ENCODE measurements at places on chromosomes 2 and 18.

DNA sequence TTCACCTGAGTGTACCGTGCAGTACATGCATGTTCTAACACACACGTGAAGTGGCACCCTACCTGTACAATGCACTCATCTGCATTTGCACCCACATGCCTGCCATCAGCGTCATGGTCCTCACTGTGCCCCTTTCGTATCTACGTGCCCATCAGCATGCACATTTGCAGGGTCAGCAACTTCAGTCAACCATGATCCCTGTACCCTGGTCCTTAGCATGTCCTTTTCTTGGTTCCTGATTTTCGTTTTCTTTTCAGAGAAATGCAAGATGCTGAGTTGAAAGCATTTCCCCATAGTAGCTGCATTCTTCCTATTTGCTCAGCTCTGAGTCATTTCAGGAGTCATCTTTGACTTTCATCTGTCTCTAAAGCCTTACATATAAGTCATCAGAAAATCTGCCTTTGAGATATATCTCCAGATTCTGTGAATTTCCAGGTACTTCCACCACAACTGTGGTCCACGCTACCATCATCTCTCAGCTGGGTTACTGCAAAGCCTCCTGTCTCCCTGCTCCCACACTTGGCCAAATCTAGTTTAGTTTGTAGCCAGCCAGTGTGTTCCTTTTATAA is 14.7 kb upstream of the PUM2 start:
- DNase-seq: no peak

DNA sequence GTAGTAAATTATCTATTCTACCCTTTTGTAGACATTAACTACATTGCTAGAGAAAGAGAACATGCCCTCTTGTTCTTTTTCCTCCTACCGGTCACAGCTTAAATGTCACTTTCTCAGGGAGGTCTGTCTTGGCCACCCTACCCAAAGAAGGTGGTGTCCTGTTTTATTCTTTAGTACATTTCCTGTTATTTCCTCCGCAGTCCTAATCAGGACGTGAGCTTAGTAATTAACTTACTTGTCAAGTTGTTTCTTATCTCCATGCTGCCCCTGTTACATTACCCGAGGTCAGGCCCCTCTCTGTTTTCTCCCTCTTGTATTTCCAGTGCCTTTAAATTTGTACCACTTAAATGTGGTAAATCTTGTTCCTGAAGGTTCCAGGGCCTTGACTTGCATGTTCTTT is 73.7 kb upstream of the RMDN2 start:
- DNase-seq: no peak

- DNase-seq: no peak
Observed at GRCh38 chr2:62151306-62151638, 44.6 kb upstream of the B3GNT2 start.

- DNase-seq: no peak
Observed at GRCh38 chr18:27564066-27564465, 379.0 kb upstream of the CHST9 start.

DNA sequence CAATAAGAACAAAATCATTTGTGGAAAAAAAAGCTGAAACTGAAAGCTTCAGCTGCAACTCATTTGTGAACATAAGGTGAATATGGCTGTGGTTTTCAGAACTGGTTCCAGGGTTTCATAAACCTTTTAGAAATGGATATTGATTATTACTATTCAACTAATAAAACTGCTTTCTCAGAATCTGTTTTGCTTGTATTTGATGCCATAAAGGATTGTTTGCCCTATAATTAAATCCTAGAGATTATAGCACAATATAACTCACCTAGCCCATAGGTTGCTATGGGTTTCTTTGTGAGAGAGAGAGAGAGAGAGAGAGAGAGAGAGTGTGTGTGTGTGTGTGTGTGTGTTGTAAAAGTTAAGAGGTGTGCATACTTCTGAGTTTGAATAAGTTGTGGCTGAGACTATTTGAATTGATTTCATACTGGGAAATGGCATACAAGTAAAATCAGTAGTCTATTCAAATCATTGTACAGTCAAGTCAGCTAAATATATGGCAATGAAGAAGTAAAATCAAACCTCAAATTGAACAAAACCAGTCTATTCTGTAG is 339.2 kb downstream of the ARHGAP15 start:
- no peak for DNase-seq

- no peak for DNase-seq
Observed at GRCh38 chr2:120669971-120670370, 65.7 kb upstream of the GLI2 start.

GRCh38 chr2:164593541-164593940 is 27.7 kb downstream of the GRB14 start:
- no peak for DNase-seq

GRCh38 chr18:9750606-9751304 is 42.7 kb downstream of the RAB31 start:
- DNase-seq: no peak

- DNase-seq: no peak
Observed at GRCh38 chr18:53948991-53949390, 275.5 kb downstream of the MBD2 start.

DNA sequence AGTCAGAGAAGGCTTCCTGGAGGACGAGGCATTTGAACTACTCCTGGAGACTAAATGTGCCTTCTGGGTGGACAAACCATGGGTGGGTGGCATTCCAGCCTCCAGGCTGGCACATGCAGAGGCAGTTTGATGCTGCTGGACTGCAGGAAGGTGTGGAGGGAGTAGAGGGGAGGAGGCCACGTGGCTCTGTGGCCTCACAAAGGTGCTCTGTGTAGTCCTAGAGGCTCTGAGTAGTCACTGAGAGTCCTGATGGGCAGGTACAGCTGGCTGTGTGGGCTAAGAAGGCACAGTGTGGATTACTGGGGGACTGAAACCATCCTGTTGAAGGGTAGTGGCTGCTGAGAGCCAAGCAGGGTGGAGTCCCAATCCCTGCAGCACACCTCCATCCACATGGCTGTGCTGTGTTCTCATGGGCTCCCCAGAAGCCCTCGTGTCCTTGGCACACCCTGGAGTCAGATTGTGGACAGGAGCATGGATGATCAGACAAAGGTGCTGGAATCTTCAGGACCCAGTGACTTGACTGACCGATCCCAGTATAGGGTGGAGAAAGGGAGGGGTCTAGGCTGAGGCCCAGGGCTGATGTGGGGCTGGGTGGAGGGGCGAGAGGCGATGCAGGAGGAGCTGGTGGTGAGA is 87.4 kb upstream of the HS6ST1 start:
- DNase-seq: no peak

GRCh38 chr2:100013892-100014677 is 128.3 kb downstream of the AFF3 start:
- no peak for DNase-seq

DNA sequence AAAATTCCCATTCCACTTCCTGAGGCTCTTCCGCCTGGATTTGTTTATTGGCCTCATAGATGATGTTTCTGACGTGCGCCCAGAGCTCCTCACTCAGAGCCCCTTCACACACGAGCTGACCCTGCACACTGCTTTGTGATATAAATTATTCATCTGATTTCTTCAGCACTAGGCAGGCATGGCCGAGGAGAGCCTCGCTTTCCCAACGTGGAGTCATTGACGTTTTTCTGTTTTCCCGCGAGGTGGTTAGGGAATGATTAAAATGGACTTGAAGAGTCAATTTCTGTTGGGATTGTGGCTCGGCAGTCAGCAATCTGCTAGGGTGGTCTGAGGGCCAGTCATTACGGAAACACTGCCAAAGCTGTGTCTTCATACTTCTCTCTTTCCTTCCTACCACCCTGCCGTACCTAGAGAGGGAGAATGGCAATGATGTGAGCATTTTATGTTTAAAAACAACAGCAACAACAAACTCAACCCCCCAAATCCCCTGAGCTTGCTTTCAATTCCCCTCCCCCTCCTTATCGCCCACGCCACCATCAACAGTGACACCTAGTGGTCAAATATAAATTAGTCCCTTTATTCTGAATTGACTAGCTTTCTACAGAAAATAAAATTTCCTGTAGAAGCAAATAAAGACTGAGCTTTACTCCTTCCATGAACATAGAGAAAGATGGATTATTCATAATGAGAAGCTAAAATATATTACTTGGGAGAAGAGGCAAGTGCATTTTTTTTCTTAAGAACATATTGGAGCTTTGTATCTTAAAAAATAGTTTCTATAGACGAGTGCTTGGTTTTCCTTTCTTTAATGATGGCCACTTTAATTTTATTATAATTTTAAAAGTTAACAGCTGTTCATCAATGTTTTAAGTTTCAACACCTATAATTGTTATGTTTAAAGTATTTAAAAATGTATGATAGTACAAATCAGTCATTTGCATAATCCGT is 285.1 kb downstream of the MTX2 start:
- DNase-seq: no peak

DNA sequence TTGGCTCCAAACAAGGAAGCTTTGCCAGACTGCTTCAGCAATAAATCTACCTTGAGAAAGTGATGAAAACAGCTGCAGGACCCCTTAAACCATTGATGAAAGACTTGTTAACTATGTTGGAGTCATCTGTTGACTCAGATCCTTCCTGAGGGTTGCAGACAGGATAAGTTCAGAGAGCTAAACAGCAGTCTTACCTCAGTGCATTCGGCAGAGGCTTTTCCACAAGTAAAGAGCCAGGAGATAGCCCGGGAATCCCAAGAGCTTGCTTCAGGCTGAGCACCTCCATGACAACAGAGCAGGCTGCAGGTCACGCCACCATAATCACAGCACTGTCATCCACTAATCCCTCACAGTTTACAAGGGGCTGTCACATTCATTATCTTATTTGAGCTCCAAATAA is 23.7 kb downstream of the KIAA2012 start:
- DNase-seq: no peak

GRCh38 chr18:12041561-12041960 is 52.1 kb upstream of the ANKRD62 start:
- DNase-seq: no peak

- DNase-seq: no peak
Observed at GRCh38 chr2:49248506-49248905, 94.2 kb upstream of the FSHR start.

DNA sequence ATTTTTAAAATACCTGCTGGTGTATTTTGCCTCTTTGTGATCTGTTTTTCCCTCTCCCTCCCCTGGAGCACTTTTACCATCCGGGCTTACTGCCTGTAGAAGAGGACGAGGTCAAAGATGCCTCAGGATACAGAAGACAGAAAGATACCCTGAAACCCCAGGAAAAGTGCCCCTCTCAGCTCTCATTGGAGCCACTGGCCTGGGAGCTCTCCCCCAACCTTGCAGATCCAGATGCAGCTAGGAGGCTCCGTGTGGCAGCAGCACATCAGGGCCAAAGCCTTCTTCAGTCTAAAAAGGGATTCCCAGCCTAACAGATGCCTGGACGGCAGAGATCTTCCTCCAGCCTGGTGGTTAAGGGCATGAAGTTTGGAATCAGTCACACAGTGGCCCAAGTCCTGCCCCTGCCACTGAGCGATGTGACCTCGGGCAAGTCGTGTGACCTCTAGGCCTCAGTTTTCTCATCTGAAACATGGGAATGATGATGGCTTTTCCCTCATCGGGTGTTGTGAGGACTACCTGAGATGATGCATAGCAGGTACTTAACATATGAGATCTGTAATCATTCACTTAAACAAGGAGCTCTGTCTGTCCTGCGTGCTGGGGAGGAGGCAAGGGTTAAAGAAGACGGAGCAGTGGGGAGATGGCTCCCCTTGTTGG is 239.4 kb downstream of the DYSF start:
- DNase-seq: no peak

DNA sequence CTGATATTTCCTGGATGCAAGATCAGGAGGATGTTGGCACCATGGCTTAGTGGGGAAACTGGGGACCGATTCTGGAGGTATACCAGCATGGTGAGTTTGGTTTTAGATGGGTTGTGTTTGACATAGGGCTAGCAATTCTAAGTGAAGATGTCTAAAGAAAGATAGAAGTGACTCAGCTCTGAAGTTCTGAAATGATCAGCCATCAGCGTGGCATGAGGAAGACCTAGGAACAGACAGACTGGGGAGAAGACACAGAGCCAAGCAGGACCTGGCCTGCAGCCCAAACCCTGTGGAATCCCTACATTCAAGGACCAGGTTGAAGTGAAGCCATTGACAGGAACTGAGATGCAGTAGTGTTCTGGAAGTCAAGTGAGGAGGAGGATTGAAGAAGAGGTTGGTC is 39.8 kb downstream of the HRH4 start:
- no peak for DNase-seq

GRCh38 chr2:230987137-230988020 is 8.5 kb upstream of the SPATA3 start:
- peak; percentile 51 for DNase-seq

- DNase-seq: no peak
Observed at GRCh38 chr2:43563679-43564078, 32.2 kb downstream of the THADA start.

DNA sequence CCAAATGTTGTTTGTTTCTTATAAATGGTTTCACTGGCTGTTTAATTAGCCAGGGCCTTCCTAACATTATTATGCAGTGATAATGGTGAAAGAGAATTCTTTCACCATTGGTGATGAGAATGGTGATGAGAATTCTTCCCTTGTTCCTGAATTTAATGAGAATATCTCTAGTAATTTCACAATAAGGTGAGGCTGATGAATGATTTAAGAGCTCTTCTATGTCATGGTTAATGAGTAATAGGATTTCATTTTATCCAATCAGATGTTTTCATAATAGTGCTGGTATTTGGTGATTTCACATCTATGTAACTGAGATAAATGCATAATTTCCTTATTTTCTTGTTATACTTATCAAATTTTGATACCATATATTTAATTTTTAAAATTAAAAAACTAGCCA is 535.7 kb upstream of the ZEB2 start:
- no peak for DNase-seq

DNA sequence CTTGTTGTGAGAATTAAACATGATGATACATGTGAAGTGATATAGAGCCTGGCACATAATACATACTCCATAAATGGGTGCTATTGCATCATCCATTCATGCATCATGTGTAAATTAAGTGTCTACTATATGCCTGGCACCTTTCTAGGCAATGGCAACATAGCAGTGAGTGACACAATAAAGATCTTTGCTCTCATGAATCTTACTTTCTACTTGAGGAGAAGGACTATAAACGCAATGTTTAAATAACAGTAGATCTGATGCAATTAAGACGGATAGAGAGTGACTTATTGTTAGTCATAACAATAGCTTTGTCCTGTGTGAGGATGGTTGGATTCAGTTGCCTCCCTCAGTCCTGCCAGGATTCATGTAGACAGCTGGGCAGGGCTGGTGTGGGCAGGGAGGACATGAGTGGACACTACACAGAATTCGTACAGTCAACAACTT is 88.4 kb upstream of the NPAS2 start:
- no peak for DNase-seq

DNA sequence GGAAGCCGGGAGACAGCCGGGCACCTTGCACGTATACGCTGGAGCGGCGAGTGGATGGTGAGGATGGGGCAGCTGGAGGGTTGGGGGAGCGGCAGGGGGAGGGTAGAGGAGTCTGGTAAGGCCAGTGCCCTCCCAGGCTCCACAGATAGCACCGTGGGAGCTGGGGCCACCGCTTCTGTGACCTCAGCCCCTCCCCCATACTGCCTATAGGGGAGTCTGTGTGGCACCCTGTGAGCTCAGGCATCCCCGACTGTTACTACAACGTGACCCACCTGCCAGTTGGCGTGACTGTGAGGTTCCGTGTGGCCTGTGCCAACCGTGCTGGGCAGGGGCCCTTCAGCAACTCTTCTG is 9.9 kb upstream of the GMPPA start:
- DNase-seq: no peak
